D341Med (cell line): ENCODE measurements at places on chromosomes 2 and 18.

DNA sequence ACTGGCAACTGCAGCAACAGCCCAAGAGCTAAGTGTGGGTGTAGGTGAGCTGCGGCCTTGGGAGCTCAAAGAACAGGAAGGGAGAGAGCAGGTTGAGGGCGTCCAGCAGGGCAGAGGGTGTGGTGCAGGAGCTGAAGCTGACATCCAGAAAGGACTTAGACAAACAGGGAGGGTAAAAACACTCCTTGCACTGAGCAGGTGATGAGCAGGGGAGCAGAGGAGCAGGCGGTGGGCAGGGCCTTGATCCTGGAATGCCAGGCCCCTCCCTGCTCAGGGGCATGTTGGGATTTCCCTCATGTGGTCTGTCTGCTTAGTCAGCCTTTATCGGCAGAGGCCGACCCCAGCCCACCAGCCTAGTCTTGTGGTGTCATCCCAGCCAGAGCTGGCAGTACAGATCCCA lies 63.6 kb downstream of the VSNL1 start:
- no peak for DNase-seq

DNA sequence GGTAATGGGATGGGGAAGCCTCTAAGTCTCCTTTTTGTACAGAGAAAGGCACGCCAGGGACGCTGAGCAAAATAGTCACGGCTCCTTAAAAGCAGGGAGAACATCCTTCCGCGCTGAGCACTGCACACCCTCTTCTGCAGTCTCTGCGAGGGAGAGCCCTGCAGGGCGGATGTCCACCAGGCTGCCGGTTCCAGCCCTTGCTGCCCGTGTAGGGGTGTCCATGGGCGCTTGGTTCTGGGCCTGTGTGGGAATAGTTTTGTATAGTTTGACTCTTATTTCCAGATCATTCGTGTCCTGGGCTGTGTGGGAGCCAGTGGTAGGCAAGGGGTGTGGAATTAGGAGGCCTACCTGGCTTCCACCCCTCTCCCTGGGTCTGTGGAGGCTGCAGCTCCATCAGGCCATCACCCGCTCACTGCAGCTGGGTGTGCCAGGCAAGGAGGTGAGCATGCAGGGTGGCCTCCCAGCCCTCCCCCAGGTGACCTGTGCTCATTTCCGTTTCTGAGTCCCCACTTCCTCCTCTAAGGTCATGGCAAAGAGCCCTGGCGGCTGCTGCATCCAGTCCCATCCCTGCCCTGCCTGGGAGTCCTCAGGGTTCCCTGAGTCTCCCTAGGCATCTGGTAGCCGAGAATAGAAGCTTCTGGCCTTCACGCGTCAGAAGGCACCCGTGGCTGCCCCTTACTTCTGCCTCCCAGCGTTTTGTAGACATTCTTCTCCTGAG lies 202.6 kb downstream of the LDLRAD4 start:
- no peak for DNase-seq

DNA sequence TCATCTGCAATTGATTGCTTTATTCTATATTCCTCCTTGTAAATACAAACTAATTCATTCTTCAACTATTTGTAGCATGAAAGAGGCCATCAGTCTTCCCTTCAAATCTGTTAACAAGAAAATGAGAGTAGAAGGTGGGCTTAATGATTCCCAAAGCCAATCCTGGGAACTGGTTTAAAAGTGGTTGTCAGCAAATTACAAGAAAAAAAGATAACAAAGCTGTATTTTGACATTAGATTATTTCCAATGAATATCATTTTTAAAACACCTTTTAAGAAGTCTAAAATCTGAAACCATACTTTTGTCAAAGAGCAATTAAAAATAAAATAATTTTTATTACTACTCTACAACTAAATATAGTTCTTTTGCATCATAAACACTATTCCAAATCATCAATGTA lies 139.2 kb downstream of the DYM start:
- DNase-seq = no peak

- no peak for DNase-seq
Measured at GRCh38 chr2:187208199-187208785, 239.8 kb downstream of the CALCRL start.

GRCh38 chr2:120863146-120863545 lies 127.5 kb downstream of the GLI2 start:
- no peak for DNase-seq

- no peak for DNase-seq
Measured at GRCh38 chr2:20675701-20676352, 8.9 kb downstream of the GDF7 start.

DNA sequence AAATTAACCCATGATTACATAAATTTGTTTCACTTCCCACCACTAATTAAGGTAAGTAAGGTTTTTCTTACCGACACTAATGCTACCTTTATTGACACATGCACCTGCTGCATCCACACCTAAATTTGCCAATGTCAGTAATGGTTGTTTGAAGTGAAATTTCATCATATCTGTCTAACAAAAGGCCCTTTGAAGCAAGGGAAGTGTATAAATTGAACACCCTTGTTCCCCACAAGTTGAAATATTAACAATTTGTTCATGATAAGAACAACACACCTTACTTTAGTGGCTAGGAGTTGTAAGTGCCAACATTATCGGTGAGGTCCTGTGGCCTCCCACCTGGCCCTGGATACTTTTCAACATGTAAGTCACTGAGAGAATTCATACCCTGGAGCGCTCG lies 116.3 kb upstream of the CDCA7 start:
- no peak for DNase-seq

DNA sequence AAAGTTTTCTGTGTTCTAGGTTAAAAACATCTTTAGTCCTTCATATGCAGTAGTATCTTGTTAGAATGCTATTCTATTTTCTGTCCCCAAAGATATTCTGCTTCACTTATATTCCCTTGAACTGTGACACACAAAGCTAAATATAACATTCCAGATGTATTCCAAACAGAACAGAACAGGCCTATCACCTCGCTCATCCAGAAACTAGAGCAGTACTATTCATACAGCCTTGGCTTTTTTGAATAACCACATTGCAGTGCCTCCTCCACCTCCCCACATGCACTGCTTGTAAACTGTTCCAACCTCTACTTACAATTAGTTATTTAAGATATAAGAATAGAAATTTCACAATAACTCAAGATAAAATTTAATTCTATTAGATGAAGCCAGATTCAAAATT lies 196.8 kb downstream of the EXOC6B start:
- DNase-seq = no peak

DNA sequence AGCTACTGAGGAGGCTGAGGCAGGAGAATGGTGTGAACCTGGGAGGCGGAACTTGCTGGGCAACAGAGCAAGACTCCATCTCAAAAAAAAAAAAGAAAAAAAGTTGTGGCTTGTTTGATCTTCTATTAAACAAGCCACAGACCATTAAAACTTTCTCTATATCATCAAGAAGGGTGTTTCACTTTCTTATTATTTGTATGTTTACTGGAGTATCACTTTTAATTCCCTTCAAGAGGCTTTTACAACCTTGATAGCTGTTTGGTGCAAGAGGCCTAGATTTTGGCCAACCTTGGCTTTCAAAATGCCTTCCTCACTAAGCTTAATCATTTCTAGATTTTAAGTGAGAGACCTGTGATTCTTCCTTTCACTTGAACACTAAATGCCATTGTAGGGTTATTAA lies 339.1 kb downstream of the TSN start:
- no peak for DNase-seq

DNA sequence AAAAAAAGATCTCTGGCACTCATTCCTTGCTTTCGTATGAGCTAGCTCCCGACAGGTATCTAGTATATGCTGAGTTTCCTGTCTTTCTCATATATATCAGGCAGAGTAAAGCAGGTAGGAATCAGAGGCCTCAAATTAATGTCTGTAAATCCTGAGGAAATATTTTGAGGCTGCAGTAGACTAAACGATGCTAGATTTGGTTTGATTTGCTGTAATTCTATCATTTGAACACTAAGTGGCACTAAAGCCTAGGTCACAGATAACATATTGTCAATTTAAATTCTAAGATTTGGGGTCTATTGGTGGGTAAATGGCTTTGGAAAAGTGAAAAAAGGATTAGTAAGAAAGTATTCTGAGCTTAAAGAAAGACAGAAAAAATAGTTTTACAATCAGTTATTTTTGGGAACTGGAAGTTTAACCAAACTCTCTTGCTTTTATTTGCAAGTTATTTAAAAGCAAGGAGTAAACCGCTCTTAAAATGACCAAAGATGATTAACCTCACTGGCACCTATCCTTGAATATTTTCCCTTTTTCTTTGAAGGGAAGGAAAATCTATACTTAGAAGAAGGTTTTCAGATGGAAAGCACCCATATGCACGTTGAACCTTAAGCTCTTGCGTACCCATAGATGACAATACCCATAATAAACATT lies 37.6 kb upstream of the SLC4A10 start:
- peak; percentile 26 for DNase-seq

DNA sequence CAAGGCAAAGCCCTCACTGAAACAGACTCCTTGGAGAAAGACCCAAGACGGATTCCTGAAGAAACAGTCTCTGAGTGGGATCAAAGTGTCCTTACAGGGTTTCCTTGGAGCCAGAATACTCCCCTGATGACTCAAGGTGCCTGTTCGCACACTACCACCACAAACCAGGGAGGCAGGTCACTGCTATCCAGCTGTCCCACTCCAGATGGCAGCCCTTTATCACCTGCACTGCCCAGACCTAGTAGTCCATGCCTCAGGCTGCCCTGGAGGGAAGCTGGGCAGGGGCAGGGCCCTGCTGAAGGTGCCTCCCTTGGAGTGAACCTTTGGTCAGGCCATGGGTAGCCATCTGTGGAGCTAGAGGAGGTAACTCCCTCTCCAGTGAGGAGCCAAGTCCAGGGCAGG lies 34.1 kb downstream of the TRABD2A start:
- DNase-seq = no peak

- no peak for DNase-seq
Measured at GRCh38 chr2:28320009-28320365, 72.7 kb upstream of the FOSL2 start.
